Aorta (tissue), 5 donors: ENCODE measurements at places on chromosomes 11 and 22. TPM values are rescaled to one million over a fixed set of nuclear protein-coding genes. Genes with fewer than 3 reads are reported as not detected.

- no peak for DNase-seq
Observed at GRCh38 chr11:76307396-76307795, 73.5 kb downstream of the THAP12 start.

GRCh38 chr11:2380807-2381350 is 3.8 kb downstream of the CD81 start:
- peak; percentile 92 for DNase-seq

GRCh38 chr11:64736654-64737053 is 7.3 kb downstream of the RASGRP2 start:
- DNase-seq: no peak

DNA sequence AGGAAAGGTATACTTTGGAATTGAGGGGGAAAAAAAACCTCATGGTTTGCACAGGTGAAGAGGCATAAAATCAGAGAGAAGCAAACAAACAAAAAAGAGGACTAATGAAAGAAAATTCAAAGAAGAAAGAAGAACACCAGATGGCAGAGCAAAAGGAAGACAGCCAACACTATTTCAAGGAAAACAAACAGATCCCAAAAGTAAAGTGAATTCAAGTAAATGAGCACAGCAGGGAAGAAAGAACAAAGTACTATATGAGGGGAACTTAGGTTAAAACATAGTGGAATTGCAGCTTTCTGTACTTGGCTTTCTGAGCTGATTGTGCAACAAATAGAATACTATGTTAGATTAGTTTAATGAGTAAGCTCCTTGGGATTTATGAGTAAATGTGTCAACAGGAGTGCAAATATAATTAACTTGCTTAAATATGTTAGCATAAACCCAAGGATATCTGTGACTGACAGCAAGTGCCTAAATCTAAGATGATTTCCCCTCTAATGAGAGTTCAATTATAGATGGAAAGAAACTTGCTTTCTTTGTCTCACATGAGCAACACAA is 404.6 kb upstream of the CNTN5 start:
- no peak for DNase-seq

GRCh38 chr11:48088682-48089050 is 108.3 kb downstream of the PTPRJ start:
- DNase-seq: no peak

GRCh38 chr11:76797341-76798201 is 14.4 kb downstream of the TSKU start:
- DNase-seq: no peak

The NRXN2 gene
- 35.9 TPM for total RNA-seq

GRCh38 chr11:88508759-88509581 is 171.4 kb upstream of the CTSC start:
- peak; percentile 52 for DNase-seq

- peak; percentile 79 for DNase-seq
Observed at GRCh38 chr11:33942954-33943353, 51.1 kb upstream of the LMO2 start.

DNA sequence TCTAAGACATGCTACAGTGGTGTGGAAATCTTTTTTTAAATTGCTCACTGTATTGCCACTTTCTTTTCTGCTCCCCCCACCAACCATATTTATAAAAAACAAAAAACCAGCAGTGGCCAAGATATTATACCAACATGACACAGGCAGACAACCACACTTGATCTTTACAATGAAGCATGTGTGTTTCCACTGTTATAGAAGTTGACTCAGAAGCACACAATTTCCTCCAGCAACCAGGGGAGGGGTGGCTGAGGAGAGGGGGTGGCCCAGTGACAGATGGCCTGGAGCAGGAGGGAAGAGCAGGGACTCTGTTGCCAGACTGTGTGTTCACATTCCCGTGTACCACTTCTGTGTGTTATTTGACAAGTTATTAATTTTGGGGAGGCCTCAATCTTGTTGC is 14.8 kb downstream of the CD59 start:
- DNase-seq: no peak

GRCh38 chr11:93481279-93481678 is 61.9 kb downstream of the SMCO4 start:
- DNase-seq: no peak

The MAJIN gene
- not detected for total RNA-seq

DNA sequence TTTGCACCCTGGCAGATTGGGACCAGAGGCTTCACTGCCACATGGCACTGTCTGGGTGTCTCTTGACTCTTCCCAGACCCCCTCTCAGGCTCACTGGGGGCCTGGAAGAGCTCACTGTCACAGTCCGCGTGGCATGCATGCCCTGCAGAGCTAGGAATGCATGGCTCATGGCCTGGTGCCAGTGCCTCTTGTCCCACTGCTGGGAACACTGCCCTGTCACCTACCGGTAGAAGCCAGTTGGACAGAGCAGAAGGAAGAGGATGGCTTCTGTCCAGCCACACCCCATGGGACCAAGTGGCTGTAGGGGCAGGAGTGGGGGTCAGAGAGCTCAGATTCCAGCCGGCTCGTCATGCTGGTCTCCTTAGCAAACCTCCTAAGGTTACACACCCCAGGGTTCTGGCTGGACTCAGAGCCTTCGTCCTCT is 29.7 kb downstream of the MB start:
- peak; percentile 64 for DNase-seq

The SLC22A25 gene
- not detected for total RNA-seq

The TRIOBP gene
- total RNA-seq: 86.0 TPM

DNA sequence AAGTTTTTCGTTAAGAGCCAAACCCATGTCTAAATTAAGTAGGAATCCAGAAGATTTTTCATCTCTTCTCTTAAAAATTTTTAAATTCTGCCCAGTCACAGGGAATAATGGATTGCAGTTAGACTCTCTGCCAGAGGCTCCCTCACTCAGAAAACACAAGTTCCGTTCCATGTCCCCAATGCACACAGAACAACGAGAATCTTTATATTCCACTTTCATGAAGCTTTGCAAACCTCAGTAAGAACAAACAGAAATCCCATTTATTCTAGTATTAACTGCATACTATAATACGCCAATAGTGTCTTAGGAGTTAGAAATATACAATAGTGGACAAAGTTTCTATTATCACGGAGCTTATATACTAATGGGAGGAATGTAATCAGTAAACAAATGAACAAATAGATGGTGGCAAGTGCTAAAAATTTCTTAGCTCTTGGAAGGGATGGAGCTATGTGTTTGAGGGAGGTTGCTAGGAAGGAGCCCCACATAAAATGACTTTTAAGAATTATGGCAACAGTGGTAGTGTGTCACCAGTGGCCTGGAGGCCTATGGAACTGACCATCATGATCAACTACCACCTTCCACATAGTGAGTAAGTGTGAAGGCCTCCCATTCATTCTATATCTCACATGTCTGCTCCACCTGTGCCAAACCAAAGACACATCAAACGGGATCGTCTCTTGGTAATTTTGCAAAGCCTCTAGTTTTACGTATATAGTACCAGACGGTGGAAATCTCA is 24.9 kb downstream of the PICALM start:
- DNase-seq: no peak

- DNase-seq: no peak
Observed at GRCh38 chr22:25159028-25159427, 40.6 kb upstream of the CRYBB3 start.

- DNase-seq: no peak
Observed at GRCh38 chr22:19565382-19566278, 41.4 kb upstream of the CLDN5 start.

The INS gene
- total RNA-seq: 2.1 TPM

The PIK3IP1 gene
- total RNA-seq: 14.1 TPM

The PPM1F gene
- 50.3 TPM for total RNA-seq

- peak; percentile 89 for DNase-seq
Observed at GRCh38 chr11:69640995-69641581, at the start of gene CCND1. TSS of gene CCND1 (plus strand) at chr11:69641156. CDS start at chr11:69641314, 158 bp downstream.

DNA sequence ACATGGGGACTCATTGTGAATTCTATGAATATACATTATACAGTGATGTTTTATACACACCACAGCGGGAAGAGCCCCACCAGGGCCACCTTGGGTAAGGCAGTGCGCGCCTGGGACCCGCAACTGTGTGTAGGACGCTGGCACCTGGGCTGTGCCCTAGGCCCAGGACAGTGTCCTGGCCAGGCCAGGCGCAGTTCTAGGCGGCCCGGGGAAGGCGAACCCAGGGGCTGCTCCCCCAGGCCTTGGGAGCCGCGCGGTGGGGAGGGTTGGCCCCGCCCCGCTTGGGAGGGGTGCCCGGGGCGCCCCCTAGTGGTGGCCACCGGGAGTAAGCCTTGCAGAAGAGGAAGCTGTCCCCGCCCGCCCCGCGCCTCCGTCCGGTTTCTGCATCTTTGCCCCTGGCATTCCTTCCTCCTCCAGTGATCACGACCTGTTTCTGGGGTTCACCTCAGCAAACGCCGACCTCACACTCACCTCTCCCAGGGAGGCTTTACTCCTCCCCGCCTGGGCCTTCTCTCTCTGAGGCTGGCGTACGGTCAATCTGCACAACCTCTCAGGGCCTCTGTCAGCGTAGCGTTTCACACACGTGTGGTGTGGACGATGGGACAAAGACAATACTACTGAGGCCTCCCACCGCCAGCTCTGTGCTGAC is 9.5 kb upstream of the EHD1 start:
- peak; percentile 95 for DNase-seq

DNA sequence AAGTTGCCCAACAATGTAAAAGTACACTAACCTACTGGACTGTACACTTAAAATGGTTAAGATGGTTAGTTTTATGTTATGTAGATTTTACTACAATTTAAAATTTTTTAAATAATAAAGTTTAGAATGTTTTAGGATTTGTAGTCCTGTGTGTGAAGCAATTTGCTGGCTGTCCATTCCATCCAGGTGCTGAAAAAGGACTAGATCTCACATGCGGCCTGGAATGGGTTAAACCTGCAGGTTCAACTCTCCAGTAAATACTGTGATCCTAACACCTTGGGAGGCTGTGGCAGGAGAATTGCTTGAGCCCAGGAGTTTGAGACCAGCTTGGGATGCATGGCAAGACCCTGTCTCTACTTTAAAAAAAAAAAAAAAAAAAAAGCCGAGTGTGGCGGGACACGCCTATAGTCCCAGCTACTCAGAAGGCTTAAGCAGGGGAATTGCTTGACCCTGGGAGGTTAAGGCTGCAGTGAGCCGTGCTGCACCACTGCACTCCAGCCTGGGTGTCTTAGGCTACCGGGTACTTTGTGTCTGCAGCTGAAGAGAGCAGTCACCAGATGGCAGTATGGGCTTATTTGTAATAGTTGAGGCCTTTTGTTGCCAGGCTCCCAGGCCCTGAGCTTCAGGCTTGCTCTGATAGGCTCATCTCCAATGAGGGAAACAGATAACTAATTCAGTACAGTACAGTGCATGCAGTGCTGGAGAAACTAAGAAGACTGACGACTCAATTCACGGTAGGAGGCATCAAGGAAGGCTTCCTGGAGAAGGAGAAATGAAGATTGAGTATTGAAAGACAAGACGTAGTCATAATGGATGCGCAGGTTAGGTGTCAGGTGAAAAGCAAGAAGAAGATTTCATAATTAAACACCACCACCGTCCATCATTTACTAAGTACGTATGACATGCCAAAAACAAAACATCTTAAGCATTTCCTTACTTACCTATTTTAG is 64.7 kb upstream of the ASPHD2 start:
- no peak for DNase-seq

DNA sequence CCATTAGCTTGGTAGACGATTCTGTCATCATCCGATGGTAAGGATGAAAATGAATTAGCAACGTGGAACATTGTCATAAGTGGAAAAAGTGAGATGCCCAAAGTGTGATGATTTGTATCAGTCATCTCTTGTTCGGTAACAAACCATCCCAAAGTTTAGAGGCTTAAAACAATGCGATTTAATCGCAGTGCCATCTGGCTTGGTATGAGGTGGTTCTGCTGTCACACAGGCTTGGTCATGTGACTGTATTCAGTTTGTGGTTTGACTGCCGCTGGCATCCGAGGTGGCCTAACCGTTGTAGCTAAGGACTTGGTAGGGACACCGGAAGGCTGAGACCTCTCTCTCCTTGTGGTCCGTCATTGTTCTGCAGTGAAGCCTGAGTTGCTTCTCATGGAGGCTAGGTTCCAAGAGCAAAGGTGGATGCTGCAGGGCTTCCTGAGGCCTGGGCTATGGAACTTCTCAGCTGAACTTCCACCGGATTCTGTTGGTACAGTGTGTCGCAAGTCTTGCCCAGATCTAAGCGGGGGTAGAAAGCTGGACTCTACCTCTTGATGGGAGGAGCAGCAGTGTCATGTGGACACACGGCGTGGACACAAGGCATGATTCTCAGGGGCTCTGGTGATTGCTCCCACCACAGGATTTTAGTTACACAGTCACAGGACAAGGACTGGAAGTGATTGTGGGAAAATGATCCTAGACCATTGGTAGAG is 36.3 kb downstream of the BCR start:
- DNase-seq: peak; percentile 37

GRCh38 chr11:5282628-5283027 is 12.9 kb upstream of the HBE1 start:
- DNase-seq: no peak

- DNase-seq: no peak
Observed at GRCh38 chr11:124725719-124726105, 14.0 kb upstream of the NRGN start.

DNA sequence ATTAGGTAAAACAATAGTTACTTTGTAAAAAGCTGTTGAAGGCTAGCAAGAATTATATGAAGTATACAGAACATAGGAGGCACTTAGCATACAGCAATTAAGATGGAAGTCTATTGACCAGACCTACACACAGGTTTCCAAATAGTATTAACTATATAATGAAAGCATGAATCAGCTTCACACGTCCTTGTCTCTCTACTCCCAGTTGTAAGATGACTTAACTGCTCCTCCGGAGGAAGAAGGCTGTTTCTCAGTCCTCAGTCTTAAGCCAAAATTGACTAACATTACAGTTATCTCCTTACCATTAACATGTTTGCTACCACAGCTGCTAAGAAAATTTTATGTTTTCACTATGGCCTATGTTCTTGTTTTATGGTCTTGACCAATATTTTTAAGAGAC is 24.7 kb downstream of the SIK3 start:
- no peak for DNase-seq

GRCh38 chr11:20238712-20239111 is 78.4 kb upstream of the DBX1 start:
- no peak for DNase-seq

- no peak for DNase-seq
Observed at GRCh38 chr11:62905296-62905695, 15.9 kb downstream of the CHRM1 start.

The PATE1 gene
- not detected for total RNA-seq

- DNase-seq: no peak
Observed at GRCh38 chr22:43330178-43331068, 12.7 kb downstream of the SCUBE1 start.

GRCh38 chr11:112255067-112255720 is 5.5 kb downstream of the PLET1 start:
- no peak for DNase-seq

The FOLR2 gene
- 27.7 TPM for total RNA-seq

GRCh38 chr11:92249156-92249753 is 24.6 kb downstream of the FAT3 start:
- DNase-seq: no peak
